Muscle of leg (tissue), 16 donors: ENCODE measurements at places on chromosomes 13 and 19. TPM values are rescaled to one million over a fixed set of nuclear protein-coding genes. Genes with fewer than 3 reads are reported as not detected.

DNA sequence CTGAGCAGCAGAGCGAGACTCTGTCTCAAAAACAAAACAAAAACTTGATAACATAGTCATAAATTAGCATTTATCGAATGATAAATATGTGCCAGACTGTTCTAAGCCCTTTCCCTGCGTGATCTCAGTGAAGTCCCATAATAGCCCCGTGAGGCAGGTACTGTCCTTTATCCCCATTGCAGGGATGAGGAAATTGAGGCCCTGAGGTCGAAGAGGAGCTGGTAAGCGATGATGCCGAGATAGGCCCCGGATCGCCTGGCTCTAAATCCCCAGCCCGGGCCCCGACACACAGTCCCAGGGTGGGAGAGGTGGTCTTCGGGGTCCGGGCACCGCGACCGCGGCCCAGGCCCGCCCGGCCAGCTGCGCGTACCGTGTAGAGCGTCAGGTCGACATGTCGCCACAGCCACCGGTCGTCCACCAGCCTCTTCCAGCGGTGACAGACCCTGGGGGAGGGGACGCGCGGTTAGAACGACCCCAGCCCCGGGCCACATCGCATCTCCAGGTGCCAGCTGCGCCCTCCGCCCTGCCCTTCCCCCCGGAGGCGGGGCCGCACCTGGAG lies 625 bp downstream of the FBXL12 start:
- peak overlapping the region; percentile 96 for H3K4me3 ChIP-seq
- no peaks in the 10 kb centered on the region for H3K27me3 ChIP-seq
- peaks cover 6% of the 10 kb centered on the region for H3K36me3 ChIP-seq
- DNase-seq, result no peak
- peaks cover 16% of the 10 kb centered on the region for H3K4me1 ChIP-seq
- peak overlapping the region; percentile 98 for H3K27ac ChIP-seq

DNA sequence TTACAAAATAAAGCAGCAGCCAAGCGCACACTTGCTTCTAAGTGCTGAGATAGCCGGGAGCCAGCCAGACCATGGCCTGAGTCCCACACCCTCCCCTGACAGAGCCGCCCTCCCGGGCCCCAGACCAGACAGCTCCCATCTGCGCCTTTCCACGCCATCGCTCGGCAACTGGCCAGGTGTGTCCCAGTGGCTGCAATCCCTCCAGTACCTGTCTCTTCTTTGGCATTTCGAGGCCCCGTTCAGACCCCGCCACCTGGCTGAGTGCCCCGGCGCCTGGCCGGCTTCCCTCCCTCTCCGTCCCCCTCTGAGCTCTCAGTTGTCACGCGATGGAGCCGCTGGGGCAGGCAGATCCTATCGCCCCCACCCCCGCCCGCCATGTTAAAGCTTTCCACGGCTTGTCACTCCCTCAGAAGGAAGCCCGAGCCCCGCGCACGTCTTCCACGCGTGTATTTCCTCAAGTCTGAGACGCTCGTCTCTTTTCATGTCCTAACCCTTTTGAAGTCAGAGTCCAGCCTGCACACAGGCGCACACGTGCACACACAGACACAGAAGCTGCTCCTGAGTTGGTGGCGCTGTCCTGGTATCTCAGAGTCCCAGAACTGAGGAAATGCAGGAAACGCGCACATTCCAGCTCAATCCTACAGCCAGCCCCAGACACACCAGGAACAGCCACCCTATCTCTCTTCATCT lies 7.9 kb downstream of the MLLT1 start:
- peak overlapping the region; percentile 7 for H3K4me3 ChIP-seq
- H3K27ac ChIP-seq, result peak overlapping the region; percentile 83
- H3K27me3 ChIP-seq, result no peaks in the 10 kb centered on the region
- peaks cover 27% of the 10 kb centered on the region for H3K36me3 ChIP-seq

- no peaks in the 10 kb centered on the region for H3K36me3 ChIP-seq
- H3K27me3 ChIP-seq, result no peaks in the 10 kb centered on the region
- no peak overlapping the region for H3K27ac ChIP-seq
- H3K4me3 ChIP-seq, result no peak overlapping the region
- peaks cover 4% of the 10 kb centered on the region for H3K4me1 ChIP-seq
Measured at GRCh38 chr19:50187937-50188336, 15.5 kb upstream of the MYH14 start.

- no peak overlapping the region for H3K27ac ChIP-seq
- no peaks in the 10 kb centered on the region for H3K36me3 ChIP-seq
- DNase-seq, result no peak
- no peak overlapping the region for H3K4me3 ChIP-seq
- peaks cover 10% of the 10 kb centered on the region for H3K4me1 ChIP-seq
- no peaks in the 10 kb centered on the region for H3K27me3 ChIP-seq
Measured at GRCh38 chr13:40615619-40616018, 50.8 kb downstream of the FOXO1 start.

DNA sequence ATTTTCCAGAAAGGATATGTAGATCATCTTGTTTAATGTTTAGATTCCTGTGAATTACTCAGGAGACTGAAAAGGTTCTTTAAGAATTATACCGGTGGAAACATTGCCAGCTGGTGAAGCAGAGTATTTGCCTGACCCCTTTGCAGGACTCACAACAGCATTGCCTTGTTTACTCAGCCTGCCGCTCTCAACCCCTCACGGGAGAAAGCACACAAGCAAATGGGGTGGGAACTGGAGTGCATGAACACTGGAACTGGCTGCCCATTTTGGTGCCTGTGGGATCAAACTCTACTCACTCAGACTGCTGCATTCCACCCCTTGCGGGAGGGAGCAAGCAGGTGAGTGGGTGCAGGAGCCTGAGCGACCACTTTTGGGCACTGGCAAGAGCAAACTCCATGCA lies 804.7 kb upstream of the SLITRK1 start:
- no peak overlapping the region for H3K27ac ChIP-seq
- no peaks in the 10 kb centered on the region for H3K36me3 ChIP-seq
- H3K4me3 ChIP-seq, result no peak overlapping the region
- no peaks in the 10 kb centered on the region for H3K27me3 ChIP-seq

- peaks cover 9% of the 10 kb centered on the region for H3K27me3 ChIP-seq
- peaks cover 11% of the 10 kb centered on the region for H3K4me1 ChIP-seq
- DNase-seq, result no peak
- no peak overlapping the region for H3K27ac ChIP-seq
Measured at GRCh38 chr19:29881386-29881785, 60.7 kb upstream of the URI1 start.

GRCh38 chr19:53808710-53809125 lies 15.4 kb downstream of the NLRP12 start:
- H3K36me3 ChIP-seq, result no peaks in the 10 kb centered on the region
- DNase-seq, result peak; percentile 59
- H3K4me1 ChIP-seq, result no peaks in the 10 kb centered on the region
- H3K27ac ChIP-seq, result no peak overlapping the region
- H3K27me3 ChIP-seq, result peaks cover 2% of the 10 kb centered on the region

DNA sequence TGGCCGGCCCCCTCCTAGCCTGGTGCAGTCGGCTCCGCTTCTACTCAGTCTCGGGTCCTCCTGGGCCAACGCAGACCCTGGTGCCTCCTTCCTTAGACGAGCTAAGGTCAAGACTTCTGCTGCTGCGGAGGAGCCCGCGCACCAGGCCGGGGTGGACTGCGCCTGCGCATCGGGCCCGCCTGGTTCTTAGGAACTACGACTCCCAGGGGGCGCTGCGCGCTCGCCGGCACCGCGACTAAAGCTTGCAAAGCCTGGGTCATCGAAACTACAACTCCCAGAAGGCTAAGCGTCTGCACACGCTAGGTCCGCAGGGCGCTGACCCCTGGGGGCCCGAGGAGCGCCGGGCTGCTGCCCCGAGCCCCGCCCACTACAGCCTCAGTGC lies at the start of gene ZNF835:
Gene ZNF835, minus strand, starts transcription at position 145 of the 382 bp plus-strand sequence. CDS start 6,559 bp downstream, outside the sequence.
- DNase-seq, result peak; percentile 96
- H3K36me3 ChIP-seq, result no peaks in the 10 kb centered on the region
- H3K4me3 ChIP-seq, result peak within 1 kb of the TSS; percentile 69
- no peak within 1 kb of the TSS for H3K27ac ChIP-seq
- peaks cover 11% of the 10 kb centered on the region for H3K4me1 ChIP-seq
- H3K27me3 ChIP-seq, result no peaks in the 10 kb centered on the region

- DNase-seq, result no peak
- H3K27me3 ChIP-seq, result no peaks in the 10 kb centered on the region
- no peaks in the 10 kb centered on the region for H3K36me3 ChIP-seq
- H3K4me3 ChIP-seq, result no peak overlapping the region
- no peak overlapping the region for H3K27ac ChIP-seq
- no peaks in the 10 kb centered on the region for H3K4me1 ChIP-seq
Measured at GRCh38 chr13:48662226-48662625, 8.5 kb downstream of the CYSLTR2 start.

GRCh38 chr19:49128545-49129237 lies 9.3 kb downstream of the PPFIA3 start:
- peaks cover 36% of the 10 kb centered on the region for H3K4me1 ChIP-seq
- H3K27ac ChIP-seq, result peak overlapping the region; percentile 88
- H3K4me3 ChIP-seq, result no peak overlapping the region
- no peak for DNase-seq
- peaks cover 6% of the 10 kb centered on the region for H3K27me3 ChIP-seq

- H3K4me3 ChIP-seq, result no peak overlapping the region
- H3K27ac ChIP-seq, result no peak overlapping the region
- peaks cover 9% of the 10 kb centered on the region for H3K27me3 ChIP-seq
- no peaks in the 10 kb centered on the region for H3K4me1 ChIP-seq
Measured at GRCh38 chr19:51320280-51320657, 8.8 kb downstream of the IGLON5 start.

DNA sequence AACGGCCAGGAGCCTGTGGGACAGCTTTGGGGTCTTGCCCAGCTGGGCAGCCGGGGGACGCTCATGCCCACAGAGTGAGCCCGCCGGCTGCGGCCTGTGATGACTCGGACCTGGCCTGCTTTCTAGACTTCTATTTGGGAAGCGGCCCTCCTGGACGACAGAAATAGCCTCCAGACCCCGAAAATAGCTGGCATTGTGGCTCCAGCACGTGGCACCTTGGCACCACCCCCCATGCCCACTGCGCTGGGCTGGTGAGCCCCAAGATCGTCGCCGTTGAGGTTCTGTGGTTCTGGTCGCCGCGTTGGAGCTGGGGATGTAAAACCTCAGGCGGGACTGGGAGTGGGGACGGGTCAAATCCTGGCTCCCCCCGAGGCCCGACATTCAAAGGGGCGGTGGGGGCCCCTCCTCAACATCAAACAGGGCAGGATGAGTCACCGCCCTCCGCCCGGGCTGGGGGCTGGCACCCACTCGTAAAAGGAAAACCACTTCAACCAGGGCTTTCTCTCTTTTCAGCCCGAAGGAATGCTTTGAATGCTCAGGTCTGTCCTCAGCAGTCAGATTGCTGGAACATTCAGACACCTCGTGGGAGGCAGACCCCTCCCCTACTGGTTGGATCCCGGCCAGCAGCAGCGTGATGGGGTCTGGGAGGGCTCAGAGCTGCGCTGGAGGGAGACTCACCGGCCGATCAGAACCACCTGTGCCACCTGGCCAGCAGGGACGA lies 42.1 kb downstream of the GADD45B start:
- no peak for DNase-seq
- H3K4me1 ChIP-seq, result peaks cover 9% of the 10 kb centered on the region
- no peak overlapping the region for H3K27ac ChIP-seq
- peaks cover 10% of the 10 kb centered on the region for H3K27me3 ChIP-seq
- no peak overlapping the region for H3K4me3 ChIP-seq
- H3K36me3 ChIP-seq, result no peaks in the 10 kb centered on the region

- no peak overlapping the region for H3K4me3 ChIP-seq
- no peak overlapping the region for H3K27ac ChIP-seq
- H3K27me3 ChIP-seq, result no peaks in the 10 kb centered on the region
- no peaks in the 10 kb centered on the region for H3K4me1 ChIP-seq
Measured at GRCh38 chr13:107886118-107886517, 329.2 kb downstream of the LIG4 start.

DNA sequence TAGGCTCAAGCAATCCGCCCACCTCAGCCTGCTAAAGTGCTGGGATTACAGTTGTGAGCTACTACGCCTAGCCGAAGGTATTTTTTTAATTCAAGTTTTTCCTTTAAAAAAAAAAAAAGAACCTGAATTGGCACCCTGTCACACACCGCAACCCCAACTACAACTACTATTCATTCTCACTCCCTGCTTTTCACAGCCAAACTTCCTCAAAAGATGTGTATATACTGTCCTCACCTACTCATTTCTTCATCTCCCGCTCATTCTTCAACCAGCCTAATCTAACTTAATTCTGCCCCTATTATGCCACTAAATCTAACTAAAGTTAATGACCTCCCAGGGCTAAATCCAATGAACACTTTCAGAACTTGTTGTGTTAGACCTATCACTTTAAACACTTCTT lies 12.7 kb upstream of the WBP4 start:
- H3K27ac ChIP-seq, result no peak overlapping the region
- no peaks in the 10 kb centered on the region for H3K4me1 ChIP-seq
- no peaks in the 10 kb centered on the region for H3K36me3 ChIP-seq
- H3K27me3 ChIP-seq, result no peaks in the 10 kb centered on the region

The KLK3 gene
- total RNA-seq, result not detected

The RDH8 gene
- not detected for total RNA-seq

The C19orf85 gene
- total RNA-seq, result not detected
